ENCODE measurements at places on chromosomes 12 and 14.

- peak; percentile 6 for DNase-seq
Observed at GRCh38 chr14:60807971-60808370, 73.4 kb downstream of the MNAT1 start.

DNA sequence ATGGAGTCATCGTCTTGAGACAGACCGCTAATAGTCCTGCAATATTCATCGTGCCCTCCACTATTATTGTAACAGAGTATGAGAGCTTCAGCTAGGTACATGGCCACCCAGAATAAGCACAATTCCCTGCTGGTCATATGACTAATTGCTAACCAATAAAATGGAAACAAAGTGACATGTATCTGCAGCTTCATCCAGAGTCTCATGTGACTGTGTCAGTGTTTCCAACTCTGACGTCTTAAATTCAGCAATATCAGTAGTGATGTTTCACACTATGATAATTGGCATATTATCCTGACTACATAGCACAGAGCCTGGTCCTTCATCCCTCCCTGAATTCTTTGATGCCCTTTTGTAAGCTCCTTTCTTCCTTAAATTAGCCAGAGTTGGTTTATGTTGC is 167.4 kb downstream of the RPS29 start:
- DNase-seq = no peak

DNA sequence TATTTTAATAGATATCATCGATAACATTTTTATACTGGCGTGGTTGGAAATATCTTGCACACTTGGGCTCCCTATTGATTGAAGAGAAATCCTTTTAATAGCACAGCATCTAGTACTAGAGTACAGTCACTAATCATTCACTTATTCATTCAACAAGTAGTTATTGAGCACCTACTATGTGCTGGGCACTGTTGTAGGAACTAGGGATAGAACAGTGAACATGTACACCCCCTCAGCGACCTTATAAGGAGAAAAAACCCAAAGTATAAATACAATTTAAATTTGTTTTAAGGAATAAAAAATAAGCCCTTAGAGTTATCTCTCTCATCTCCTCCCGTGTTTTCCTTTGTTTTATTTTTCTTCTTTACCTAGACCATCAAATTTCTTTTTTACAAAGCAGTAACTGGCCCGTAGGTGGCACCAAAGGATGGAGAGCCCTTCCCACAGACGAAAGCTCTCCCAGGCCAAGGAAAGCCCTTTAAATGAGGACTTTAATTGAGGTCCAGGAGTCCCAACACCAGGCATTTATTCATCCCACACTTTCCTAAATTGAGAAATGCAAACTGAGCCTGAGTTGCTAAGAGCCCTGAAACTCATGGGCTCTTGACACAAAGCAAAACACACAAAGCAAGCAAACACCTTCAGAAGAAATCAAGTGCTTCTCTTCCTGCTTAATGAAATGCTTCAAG is 29.0 kb downstream of the PEBP1 start:
- DNase-seq = peak; percentile 27

DNA sequence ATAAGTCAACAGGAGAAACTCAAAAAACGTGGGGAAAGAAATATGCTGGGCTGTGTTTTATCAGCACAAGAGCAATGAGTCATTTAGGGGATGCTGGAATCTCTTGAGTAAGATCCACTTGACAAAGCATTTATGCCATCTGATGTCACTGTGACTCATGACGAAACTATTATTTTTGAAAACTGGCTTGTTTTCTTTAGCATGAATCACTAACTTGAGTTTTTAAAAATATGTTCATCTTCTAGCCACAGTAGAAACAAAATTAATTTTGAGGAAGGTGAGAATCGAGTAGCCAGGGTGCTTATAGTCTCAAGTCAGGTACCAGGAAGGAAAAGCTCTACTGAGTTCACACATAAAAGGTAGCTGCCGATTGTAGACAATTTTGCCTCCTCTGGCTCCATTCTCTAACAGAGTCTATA is 456.2 kb upstream of the MGAT4C start:
- DNase-seq = peak; percentile 98

- peak; percentile 47 for DNase-seq
Observed at GRCh38 chr12:62604871-62605270, 138.2 kb downstream of the MON2 start.

DNA sequence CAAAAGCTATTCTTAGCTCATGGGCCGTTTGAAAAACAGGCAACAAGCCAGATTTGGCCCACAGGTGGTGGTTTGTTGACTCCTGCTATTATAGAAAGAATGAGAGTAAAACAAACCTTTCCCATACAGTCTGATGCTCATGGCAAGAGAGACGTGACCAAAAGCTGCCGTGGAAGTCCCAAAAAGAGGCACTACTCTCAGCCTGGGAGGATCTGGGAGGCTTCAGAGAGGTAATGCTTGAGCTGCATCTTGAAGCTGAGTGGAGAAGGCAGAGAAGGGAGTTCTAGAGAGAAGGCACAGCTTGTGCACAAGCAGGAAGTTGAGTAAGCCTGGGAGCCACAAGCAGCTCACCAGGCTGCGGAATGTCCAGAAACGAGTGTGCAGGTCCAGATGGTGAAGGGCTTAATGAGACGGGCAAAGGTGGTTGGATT is 9.6 kb downstream of the PLXNC1 start:
- no peak for DNase-seq

DNA sequence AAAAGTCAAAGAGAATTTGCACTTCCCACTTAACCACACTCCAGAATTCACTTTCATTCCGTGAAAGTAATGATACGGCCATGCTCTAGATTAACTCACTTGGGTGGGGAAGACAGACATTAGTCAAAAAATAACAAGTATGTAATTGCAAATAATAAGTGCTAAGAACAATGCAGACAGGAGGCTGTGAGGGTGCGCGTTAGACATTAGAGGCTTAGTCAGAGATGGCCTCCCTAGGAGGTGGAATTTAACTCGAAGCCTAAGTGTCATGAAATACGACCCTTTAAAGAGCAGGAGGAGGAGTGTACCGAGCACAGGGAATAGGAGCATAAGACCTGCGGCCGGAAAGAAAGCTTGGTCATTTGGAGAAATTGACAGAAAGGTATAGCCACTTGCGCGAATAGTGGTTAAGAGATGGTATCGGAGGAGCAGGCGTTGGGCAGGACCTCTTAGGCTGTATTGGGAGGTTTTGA is 628 bp downstream of the SNRPF start:
- DNase-seq = peak; percentile 30

DNA sequence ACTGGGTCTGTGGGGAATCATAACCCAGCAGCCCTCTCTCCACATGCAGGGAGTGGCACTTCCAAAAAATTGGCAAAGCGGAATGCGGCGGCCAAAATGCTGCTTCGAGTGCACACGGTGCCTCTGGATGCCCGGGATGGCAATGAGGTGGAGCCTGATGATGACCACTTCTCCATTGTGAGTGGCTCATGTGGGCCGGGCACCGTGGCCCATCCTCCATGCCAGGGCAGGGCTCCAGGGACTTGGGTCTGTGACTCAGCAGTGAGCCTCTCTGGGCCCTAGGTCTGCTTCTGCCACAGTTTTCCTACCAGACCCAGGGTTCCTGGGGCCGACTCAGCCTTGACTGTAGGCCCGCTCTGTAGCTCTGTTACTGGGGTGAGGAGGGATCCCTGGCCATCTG is 2.2 kb downstream of the NPFF start:
- peak; percentile 40 for DNase-seq

- no peak for DNase-seq
Observed at GRCh38 chr12:12195516-12195915, 71.3 kb downstream of the LRP6 start.

DNA sequence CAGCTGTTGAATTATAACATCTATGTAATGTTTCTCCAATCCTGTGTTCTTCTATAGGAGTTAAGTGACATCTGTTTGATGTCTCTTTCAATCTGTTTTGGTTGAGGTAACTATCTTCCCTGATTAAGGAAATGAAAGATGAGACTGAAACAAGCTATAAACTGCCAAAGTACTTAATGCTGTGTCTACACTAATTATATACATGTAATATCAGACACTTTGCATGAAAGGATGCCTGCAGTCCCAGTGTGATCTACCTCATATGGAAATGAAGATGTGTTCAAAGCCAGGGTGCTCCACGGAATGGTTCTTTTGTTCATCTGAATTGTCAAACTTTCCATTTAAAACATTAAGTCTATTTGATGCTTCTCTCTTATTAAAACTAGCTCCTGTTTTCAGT is 958.3 kb downstream of the GALC start:
- no peak for DNase-seq

- no peak for DNase-seq
Observed at GRCh38 chr14:72443256-72443655, 450.6 kb downstream of the DPF3 start.

DNA sequence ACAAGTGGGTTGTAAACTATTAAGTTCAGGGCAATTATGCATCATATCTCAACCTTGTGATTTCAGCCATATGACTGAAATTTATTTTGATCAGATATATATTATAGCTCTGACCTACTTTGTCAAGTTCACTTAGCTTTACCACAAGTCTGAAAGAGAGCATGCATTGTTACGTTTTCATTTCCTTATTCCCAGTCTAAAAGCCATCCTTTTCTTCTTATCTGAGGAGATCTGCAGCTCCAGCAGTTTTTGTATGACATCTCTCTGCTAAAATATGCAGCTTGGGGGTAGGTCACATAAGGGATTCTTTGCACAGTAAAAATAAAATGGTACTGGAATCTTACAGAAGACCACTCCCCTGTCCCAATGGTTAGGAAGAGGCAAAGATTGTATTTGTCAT is 1682.8 kb upstream of the FLRT2 start:
- no peak for DNase-seq

DNA sequence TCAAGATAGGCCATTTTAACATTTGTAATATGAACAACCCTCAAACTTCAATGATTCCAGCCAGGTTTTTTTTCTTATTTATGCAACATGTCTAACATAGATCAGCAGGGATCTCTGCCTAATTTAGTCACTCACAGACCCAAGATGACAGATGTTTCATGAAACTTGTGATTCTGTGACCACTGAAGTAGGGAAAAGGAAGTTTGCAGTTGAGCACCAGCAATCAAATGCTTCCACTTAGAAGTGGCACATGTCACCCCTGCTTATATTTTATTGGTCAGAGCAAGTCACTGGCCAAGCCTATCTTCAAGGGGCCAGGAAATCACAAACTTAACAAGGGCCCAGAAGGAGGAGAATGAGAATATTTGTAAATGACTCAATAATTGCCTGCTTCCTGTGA is 150.6 kb downstream of the BCAT1 start:
- DNase-seq = no peak

- DNase-seq = peak; percentile 69
Observed at GRCh38 chr12:60335745-60336144, 739.9 kb downstream of the SLC16A7 start.

DNA sequence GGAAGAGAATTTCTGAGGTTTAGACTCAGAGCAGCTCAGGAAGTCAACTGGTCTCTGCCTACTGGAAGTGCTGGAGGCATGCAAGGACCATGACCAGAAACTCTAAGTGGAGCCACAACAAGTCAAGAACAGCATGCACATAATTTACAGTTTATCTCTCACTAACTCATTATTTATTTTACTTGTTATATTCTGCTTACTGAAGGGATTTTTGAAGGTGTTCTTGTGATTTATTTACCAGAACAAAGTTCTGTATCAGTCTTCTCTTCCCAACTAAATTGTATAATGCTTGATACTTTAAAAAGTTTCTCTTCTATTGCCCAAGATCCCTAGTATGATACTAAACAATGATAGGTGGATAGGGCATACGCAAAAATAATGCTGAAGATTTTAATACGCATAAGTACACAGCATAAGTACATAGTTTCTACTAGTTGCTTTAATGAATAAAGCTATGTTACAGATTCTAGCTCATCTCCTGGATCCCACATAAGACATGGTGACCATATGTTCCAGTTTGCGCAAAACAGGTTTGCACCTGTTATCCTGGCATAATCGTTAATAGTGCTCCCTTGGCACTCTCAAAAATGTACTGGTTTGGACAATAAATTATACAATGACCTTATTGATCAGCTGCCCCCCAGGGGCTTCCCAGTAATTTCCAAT is 11.6 kb upstream of the SPTB start:
- no peak for DNase-seq

DNA sequence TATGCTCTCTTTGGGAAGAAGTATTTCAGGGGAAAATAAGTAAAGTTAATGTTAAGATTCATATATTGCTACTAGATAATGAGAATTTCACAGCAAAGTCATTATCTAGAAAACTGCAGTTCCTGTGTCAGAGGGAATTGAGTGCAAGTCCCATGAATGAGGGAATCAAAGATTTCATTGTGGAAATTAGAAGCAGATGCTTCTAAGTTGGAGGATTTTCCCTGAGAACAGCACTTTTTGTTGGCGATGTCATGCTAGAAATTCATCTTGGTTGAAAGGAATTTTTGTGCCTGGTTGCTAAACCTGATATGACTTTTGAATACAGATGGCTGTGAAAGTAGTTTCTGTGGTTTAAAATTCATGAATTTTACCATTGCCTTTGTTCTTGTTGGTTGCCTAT is 25.6 kb downstream of the FRMD6 start:
- peak; percentile 71 for DNase-seq

DNA sequence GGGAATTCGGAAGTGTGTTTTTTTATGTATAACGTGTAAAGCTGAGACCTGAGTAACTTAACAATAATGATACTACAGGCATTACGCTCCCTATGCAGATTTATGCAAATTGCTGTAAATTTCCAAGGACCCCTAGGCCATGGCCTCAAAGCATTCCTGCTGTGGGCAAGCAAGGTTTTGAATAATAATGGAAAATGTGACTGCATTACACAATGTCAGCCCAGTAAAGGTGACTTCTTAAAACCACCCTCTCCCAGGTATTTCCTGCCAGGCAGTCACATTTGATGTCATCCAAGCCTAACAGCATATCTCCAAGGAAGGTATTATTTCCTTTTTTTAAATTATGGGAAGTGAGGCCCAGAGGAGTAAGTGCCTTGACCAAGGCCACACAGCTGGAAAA is 621.0 kb downstream of the BCL11B start:
- DNase-seq = no peak

- no peak for DNase-seq
Observed at GRCh38 chr12:111691262-111691661, 5.4 kb downstream of the ACAD10 start.

DNA sequence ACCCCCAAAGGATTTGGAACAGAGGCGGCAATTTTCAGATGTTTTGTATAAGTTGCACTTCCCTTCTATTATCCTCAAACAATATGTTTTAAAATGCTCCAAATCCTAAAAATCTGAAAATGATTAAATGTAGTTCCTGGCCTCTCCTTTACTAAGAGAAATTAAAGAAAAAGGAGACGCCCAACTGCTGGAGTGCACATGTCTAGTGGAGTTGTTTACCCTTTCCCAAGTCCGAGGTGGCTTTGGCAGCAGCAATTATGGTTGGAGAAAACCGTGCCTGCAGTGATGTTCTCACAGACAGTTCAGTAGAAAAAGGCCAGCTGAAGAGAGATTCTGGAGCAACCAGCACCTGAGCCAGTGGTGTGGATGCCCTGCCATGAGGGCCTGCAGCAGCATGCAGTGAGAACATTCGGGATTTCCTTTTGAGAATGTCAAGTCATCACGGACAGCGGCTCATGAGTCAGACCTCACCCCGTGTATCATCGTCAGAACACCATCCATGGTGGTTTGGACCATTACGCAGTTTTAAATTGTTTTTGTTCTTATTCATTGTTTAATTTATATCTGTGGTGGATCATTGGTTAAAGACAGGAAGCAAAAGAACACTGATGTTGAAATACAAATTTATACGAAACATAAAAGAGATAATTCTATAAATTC is 179.0 kb upstream of the KRR1 start:
- DNase-seq = peak; percentile 95

All from fibroblast of skin of scalp (primary cell).